ENCODE measurements at places on chromosomes 2 and 18.
A peak's percentile ranks its signal among the peaks of the same experiment; 100 is the strongest.

- no peak for DNase-seq
Measured at GRCh38 chr2:54523324-54523959, 67.3 kb downstream of the SPTBN1 start.

- no peak for DNase-seq
Measured at GRCh38 chr2:42840760-42841159, 48.4 kb upstream of the HAAO start.

DNA sequence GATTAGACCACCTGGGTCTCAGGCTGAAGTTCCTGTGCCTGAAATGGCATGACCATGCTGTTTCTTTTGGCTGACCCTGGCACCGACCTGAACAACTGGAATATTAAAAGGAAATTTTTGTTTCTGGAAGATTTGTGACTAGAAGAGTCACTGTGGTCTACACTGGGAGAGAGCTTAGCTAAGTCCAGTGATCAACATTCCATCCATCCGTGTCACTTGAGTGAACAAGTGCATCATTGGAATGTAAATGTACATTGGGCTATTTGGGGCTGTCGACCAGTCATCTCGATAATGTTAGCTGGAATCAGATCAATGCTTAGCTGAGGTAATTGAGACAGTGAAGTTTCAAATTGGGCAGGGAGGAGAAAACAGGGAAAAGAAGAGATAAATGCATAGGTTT is 95.4 kb upstream of the CCDC85A start:
- no peak for DNase-seq

DNA sequence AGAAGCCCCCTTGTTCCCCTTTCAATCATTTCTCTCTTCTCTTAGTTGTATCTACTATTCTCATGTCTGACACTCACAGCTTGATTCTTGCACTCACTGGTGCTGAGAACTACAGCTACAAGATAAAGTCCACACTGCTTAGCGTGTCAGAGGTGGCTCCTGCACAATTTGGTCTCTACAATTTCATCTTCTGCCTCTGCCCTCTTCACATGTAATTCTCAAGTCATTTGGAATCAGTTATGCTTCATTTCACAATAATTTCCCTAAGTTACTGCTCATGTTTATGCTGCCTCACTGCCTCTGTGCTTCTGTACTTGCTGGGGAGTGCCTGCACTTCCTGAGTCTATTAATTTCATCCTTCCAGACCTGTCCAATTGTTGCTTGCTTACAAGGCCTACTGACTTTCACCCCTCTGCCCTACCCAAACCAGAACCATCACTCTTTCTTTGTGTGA is 11.6 kb upstream of the NAB1 start:
- DNase-seq, result no peak

DNA sequence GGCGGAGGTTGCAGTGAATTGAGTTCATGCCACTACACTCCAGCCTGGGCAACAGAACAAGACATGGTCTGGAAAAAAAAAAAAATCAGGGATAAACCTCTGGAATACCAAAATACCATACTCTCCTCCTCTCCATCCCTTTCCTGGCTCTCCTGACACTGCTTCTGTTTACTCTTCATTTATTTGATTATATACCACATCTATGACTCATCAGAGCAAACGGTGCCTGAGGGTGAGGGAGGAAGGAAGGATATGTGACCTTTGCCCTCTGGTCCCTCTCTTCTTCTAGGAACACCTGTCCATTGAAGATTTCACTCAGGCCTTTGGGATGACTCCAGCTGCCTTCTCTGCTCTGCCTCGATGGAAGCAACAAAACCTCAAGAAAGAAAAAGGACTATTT is 30.0 kb downstream of the VIL1 start:
- no peak for DNase-seq

- DNase-seq, result no peak
Measured at GRCh38 chr2:56018267-56018666, 94.7 kb upstream of the EFEMP1 start.

GRCh38 chr18:621291-622043 is 24.7 kb downstream of the CLUL1 start:
- no peak for DNase-seq

DNA sequence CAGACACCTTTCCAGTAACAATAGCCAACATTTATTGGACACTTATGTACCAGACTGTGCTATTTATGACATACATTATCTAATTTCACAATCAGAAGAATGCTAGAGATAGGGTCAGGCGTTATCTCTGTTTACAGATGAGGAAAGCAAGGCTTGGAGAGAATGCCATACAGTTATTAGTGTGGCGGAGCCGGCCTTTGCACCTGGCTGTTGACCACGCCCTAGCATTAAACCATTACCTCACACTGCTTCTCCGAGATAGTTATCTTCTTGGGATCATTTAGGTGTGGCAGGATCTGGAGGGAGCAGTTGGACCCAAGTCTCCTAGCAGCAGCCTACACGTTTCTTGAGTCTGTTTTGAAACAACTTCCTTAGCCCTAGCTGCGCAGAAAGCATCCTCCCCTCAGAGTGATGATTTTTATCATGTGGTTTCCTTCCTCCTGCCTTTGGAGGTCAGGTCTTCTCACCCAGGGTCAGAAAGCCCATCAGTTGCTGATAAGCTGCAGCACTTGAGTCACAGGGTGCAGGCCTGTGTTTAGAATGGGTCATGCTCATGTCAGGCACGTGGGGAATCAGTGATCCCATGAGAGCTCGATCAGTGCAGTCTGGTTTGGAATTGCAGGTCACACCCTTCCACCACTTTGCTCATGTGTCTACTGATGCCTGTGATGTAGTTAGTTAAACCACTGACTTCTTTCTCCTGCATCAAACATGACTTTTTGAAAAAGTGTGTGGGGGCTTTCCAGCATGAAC is 118.2 kb downstream of the SPTBN1 start:
- peak; percentile 70 for DNase-seq

DNA sequence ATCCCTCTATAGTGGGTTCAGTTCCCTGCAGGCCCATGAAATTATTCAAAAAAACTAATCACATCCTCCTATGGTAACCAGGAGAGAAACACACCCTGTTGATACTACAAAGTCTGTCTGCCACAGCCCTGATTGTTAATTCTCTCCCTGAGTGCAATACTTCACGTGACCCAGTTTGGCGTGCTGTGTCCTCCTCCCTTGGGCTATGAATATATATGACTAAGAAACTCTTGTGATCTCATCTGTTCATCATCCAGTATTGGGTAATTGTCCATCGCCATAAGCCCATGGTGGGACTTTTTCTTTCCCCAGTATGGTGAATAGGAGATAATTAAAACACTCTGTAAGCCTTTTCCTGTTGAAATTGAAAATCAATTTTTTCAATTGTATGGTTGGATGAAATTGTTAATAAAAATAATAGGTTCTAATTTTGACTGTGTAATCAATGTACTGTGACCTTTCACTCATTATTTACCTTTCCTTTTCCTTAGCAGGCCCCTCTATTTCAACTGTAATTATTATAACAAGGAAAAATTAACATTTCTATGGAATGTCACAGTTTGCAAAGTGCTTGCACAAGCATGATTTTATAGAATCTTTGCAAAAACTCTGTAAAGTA is 1822.6 kb downstream of the SUCLG1 start:
- DNase-seq, result no peak

DNA sequence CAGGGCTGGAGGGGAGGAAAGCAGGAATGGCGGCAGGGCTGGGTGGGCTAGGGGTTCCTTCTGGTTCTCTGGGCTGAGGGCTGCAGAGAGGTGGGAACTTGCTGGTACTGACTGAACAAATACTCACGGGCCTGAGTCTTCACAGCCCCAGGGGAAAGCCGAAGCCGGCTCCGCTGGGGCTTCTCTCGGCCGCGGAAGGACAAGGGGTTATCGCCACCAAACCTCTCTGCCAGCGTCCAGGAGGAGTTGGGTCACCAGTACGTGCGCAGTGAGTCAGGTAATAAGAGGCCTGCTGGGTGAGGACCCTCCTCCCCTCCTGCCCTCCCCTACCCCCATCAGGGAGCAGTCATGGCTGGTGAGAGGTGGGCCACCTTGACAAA is 13.5 kb upstream of the GMPPA start:
- DNase-seq, result no peak

- no peak for DNase-seq
Measured at GRCh38 chr2:10190737-10191532, 68.4 kb downstream of the RRM2 start.

GRCh38 chr2:134341476-134341875 is 87.6 kb downstream of the MGAT5 start:
- DNase-seq, result no peak

GRCh38 chr2:118925981-118926380 is 16.0 kb upstream of the MARCO start:
- DNase-seq, result no peak

DNA sequence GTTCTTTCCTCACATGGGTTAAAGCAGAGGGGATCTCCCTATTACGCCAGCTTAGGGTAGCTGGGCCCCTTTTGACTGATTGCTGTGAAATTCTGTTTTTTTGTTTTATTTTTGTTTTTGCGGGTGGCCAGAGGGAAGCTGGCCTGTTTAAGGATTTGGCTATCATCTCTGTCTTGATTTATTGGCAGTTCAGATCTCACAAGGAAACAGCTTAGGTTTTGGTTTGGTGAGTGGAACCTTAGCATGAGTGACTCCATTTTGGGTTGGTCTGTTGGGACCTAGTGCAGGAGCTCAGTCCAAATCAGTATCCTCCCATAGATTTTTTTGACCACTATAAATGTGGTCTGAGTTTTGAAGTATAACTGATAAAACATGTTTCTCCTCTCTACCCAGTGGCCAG is 25.6 kb upstream of the NTSR2 start:
- DNase-seq, result no peak

- DNase-seq, result no peak
Measured at GRCh38 chr2:51528156-51528555, 496.2 kb upstream of the NRXN1 start.

DNA sequence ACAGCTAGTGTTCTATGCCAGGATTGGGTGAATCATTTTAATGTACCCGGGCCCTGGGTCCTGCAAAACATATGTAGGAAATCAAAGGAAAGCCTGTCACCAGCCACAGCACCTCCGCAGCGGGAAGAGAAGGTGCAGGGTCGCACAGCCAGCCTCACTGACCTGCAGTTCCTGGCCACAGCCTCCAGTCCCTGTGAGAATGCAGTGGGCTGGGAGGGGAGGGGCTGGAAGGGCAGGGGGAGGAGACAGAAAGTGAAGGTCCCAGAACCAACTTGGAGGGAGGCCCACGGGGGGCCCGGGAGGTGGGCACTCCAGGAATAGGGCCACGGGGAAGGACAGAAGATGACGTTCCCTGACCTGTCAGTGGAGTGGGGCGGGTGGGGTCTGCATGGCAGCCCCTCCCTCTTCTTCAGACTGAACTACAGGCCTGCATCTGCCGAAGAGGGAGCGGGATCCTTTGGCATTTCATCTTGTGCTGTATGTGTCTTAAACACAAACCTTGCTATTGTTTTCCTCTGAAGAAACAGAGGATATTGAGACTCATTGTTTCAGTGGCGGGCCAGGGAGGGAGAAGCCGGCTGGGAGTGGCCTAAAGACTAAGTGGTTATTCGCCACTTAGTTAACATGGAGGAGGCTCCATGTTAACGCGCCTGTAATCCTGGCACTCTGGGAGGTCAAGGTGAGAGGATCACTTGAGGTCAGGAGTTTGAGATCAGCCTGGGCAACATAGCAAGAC is 7.5 kb downstream of the MAL start:
- no peak for DNase-seq

- no peak for DNase-seq
Measured at GRCh38 chr2:107595749-107596148, 230.9 kb upstream of the RGPD4 start.

DNA sequence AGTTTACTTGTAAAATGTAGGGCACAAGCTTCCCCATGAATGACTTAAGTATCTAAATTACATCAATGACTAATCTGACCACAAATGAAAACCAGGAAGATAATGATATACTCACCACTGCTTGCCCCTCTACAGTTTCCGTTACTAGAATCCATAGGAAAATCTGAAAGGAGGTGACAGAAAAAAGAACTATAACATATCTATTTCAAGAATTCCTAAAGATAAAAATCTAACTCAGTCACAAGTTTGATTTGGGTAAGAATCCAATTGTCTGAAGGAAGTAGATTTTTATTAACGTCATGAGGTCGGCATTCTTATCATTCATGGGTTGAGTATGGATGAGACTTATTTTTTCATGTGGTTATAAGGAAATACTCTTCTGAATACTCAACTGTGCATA is 7.8 kb downstream of the FRZB start:
- no peak for DNase-seq

DNA sequence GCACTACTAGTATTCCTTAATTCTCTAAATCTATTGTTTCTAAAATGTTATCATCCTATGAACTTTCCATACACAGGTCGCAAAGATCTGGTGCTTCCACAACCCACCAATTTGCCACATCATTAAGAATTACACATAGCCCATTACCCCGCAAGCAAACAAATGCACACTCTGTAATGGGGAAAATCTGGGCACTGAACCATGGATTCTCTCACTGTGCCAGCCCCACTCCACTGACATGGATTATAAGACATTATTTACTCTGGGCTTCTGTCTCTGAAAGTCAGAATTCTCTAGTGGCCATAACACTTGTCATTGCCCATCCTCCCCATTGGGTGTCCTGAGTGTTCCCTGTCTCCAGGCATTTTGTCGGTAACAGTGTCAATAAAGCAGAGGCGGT is 537.1 kb downstream of the EPHA4 start:
- no peak for DNase-seq

DNA sequence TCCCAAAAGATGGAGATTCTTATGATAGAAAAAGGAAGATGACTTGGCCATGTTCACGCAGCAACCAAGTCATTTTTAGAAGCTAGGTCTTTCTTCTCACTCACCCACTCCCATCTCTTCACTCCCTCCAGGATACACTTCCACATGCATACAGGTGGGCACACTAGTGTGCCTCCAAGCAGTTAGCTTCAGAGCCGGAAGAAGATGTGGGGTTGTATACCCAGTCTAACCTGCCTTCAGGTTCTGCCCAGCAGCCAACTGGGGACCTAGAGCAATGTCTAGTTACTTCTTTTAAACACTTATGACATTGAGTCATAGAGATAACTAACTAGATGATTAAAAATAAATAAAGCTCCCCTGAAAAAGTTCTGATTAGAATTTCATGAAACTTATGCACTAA is 21.8 kb upstream of the TANK start:
- DNase-seq, result no peak

- no peak for DNase-seq
Measured at GRCh38 chr2:57886161-57886786, 160.3 kb upstream of the VRK2 start.

All from effector memory CD8-positive, alpha-beta T cell (primary cell).